ENCODE measurements at places on chromosomes 3 and 15. TPM values are rescaled to one million over a fixed set of nuclear protein-coding genes. Genes with fewer than 3 reads are reported as not detected.

DNA sequence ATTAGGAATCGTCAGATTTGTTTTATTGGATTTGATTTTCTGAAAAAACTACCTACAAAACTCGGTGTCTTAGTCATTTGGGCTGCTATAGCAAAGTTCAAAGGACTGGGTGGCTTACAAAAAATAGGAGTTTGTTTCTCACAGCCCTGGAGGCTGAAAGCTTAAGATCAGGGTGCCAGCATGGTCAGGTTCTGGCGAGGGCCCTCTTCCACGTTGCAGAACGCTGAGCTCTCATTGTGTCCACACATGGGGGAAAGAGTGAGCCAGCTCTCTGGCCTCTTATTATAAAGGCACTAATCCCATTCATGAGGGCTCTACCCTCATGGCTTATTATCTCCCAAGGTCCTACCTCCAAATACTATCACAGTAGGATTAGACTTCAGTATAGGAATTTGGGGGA lies 40.6 kb upstream of the MRPS22 start:
- no peak for DNase-seq

DNA sequence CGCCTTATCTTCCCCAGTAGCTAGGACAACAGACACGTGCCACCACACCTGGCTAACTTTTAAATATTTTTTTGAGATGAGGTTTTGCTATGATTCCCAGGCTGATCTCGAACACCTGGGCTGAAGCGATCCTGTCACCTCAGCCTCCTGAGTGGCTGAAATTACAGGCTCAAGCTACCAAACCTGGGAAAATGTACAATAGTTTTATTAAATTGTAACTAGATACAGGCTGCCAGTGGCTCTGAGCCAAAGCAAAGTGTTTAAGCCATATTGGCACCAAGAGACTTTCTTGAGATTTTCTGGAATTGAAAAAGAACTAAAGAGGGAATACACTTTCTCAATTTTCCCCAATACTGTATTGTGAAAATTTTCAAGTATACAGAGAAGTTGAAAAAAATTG lies 204.3 kb downstream of the SUCLG2 start:
- DNase-seq: no peak

DNA sequence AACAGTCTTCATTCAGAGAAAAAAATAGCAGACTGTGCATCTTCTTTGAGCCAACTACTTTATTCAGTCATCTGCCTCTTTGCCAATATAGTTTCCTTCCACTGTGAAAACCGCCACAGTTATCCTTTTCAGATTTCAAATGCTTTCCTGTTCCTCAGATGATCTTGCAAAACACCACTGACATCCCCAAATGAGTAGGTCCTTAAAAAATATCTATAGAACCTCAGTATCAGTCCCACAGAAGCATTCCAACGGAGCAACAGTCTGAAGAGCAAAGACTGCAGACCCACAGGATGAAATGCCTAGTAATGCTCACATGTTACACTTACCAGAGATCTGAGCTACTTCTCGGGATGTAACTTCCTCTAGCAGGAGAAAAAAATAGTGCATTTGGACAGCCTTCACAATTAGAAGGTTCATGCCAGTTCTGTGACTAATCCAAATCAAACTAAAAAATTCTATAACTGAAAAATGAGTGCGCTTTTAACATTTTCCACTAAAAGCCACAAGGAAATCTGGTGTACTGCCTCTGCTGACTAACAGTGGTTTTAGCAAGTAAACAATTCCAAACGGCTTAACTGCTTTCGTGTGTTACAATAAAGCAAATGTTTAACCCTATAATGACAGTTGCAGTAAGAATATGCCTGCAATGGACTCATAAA lies at the start of gene ANKRD28:
TSS of gene ANKRD28 (minus strand) at position 338 of the 662 bp plus-strand sequence. CDS start 1,458 bp downstream, outside the sequence.
- DNase-seq: no peak

Gene DMXL2
- 67.8 TPM for total RNA-seq

Gene GOLGA6L7
- not detected for total RNA-seq

- no peak for DNase-seq
Measured at GRCh38 chr3:187746059-187746441, 782 bp upstream of the BCL6 start.

- DNase-seq: no peak
Measured at GRCh38 chr15:92104072-92104471, 250.6 kb downstream of the SLCO3A1 start.

Gene LCTL
- total RNA-seq: not detected
